ENCODE measurements at places on chromosomes 2 and 18.

GRCh38 chr2:118980573-118980972 is 38.6 kb downstream of the MARCO start:
- DNase-seq: no peak

DNA sequence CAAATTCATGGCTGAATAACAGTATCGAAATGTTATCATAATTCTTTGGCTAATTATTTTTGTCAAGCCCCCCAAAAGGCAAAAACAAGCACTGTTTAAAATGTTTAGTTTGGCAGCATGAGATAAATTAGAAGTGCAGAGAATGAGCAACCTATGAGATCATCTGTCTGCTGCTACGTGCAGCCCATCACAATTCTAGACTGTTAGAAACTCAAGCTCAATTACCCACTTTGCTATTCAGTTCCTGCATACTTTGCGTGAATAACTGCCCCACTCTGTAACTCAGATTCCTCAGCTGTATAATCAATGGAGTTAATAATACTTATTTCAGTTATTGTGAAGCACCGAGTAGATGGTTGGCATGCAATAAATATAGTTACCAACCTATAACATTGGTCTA is 1181.9 kb downstream of the DPP10 start:
- DNase-seq: no peak

GRCh38 chr2:147352264-147353071 is 492.4 kb upstream of the ACVR2A start:
- no peak for DNase-seq

GRCh38 chr2:99554238-99554637 is 64.4 kb upstream of the REV1 start:
- no peak for DNase-seq

DNA sequence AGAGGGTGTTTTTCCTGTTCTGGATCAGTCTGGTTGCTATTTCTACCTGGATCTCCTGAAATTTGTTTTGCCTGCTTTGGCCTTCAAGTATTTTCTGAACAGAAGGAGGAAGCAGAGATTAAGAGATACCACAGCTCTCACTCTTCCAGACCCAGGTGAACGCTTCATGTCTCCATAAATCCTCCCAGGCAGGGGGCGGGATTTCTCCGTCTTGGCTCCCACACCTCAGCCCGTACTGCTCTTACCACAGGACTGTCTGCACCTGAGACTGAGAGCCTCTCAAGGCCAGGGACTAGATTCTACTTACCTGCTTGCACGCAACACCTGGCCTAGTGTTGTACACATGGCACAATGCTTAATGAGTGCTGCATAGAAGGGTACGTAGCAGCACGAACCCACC is 59.9 kb upstream of the LRPPRC start:
- DNase-seq: no peak

- no peak for DNase-seq
Measured at GRCh38 chr2:41879235-41879916, 168.4 kb upstream of the PKDCC start.

GRCh38 chr2:132929786-132930185 is 259.8 kb upstream of the LYPD1 start:
- DNase-seq: no peak

DNA sequence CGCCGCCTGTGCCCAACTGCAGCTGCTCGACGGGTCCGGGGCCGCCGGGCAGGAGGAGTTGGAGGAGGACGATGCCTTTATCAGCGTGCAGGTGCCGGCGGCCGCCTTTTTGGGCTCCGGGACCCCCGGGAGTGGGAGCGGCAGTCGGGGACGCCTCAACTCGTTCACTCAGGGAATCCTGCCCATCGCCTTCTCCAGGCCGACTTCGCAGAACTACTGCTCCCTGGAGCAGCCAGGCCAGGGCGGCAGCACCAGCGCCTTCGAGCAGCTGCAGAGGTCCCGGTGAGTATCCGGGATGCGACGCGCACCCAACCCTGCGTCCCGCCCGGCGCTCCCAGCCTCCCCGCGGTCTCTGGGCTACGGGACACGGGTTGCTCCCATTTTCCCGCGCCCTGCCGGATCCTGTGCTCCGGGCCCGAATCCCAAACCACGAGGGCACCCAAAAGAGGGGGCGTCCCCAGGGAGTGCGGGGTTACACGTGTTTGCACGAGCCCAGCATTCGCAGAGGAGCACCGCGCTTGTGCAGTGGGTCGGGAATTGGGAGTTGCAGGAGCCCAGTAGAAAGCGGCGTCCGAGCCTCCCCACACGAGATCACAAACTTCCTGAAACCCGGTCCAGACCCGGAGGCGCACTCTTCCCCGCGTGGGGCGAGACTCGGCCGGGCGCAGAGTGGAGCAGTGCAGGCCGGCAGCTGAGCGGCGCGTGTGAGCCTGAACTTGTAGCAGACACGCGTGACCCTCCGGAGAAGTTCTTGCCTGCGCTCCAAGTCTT is 1.2 kb downstream of the CABLES1 start:
- no peak for DNase-seq

DNA sequence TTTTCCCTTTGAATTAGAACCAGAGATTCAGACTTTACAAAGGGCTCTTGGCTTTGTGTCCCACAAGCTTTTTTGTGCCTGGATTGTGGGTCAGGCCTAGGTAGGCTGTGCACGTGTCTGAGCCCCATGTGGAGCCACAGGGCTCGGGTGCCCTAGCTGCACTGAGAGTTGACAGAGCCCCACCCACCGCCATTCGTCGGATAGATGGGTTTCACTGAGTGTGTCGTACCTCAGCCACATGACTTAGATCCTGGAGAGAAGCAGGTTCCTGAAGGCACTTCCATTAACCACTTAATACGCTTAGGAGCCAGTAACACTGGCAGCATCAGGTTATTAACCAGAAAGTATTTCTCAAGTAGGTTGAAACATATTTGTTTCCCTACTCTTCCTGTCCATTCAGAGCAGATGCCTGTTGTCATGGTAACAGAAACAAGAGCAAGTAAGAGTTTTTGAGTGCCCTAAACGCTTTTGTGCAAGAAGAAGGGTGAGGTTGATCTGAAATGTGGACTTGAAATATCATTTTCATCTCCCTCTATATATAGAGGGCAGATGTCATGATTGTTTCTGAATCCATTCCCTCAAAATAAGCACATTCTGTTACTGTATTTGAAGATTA is 30.0 kb downstream of the ADCYAP1 start:
- DNase-seq: no peak

DNA sequence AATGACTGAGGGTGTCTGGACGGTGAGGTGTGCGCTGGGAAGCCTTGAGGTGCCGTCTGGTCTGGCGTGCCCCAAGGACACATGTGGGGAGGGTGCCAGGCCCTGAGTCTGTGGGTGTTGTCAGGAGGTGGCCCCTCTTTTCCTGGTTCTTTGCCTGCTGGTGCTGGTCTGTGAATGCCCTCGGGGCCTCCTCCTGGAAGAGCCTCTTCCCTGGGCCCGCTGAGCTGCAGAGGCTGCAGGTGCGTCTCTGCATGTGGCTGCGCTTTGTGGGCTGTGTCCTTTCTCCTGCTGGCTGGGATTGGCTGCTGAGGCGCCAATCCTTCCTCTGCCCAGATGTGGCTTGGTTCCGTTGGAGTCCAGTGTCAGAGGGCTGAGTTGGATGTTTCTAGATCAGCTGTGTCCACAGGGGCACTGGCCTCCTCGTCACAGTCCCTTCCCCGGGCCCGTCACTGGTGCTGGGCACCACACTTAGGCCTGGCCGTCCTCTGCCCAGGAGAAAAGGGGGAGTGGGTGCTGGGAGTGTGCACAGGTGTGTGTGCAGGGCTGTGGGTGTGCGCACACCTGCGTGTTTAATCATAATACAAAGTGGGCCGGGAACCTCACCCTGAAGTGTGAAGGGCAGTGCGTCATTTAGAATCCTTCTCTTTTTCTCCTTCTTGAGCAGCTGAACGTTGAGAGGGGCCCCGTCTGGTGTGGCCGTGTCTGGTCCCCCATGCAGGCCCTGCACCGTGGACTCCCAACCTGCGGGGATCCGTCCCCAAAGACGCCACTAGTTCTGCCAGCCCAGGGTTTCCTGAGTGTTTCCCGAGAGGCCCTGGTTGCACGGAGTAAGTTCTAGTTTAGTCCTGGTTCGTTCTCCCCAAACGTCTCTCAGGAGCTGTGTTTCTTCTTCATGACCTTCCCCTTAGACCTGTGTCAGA is 35.5 kb downstream of the RTP5 start:
- DNase-seq: no peak

- no peak for DNase-seq
Measured at GRCh38 chr2:229342376-229342775, 71.3 kb upstream of the PID1 start.

- no peak for DNase-seq
Measured at GRCh38 chr2:119338826-119339561, 27.6 kb downstream of the C2orf76 start.

- DNase-seq: no peak
Measured at GRCh38 chr2:110173523-110173922, 31.3 kb downstream of the NPHP1 start.

DNA sequence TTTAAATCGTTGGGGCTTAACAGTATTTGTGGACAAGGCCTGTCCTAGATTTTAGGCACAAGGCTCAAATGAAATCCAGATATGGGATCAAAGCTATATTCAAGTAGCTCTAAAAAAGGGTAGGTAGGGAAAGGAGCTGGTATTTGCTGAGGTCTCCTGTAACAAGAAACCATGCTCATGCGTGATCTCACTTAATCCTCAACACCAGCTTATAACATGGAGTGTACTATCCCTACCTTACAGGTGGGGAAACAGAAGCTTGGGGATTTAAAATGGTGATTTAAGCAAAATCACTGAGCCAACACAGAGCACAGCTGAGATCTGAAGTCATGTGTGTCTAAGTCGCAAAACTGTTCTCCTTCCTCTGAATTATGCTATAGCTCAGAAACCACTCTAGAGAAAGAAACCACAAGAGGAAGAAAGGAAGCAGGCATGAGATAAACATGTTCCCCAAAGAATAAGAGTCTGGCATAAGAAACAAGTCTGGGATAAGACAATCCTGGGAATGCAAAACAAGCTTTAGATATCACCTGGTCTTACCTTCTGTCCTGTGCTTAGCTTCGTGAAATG is 43.1 kb downstream of the CYRIA start:
- DNase-seq: no peak

DNA sequence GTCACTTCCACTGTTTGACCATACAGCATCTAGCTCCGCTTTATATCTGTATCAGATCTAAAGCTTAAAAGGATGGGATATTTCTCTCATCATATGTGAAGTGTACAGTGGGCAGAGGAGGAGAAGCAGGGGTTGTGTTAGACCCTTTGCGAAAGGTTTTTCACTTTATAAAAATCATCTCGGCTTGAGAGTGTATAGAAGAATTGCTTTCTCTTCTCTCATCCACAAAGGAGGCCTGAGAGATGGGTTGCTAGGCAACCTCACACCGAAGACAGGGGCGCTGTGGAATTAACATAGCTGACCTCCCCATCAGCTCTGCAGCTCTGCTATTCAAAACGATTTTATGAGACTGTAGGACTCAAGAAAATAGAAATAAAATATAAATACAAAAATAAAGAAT is 70.2 kb upstream of the GALNT3 start:
- DNase-seq: no peak

DNA sequence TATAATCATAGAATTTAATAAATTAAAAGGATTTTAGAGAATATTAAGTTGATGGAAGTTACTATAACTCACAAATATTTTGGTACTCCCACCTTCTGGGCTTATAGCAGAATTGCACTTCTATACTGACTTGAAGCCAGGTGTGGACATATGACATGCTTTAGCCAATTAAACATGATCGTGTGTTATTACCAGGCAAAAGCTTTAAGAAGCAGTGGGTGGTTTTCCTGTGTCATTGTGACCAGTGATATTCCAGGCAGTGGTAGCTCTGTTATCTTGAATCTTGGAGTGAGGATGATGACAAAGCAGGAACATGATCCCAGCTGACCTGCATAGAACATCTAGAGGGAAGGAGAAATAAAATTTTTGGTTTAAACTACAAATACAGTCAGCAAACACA is 370.9 kb upstream of the ZEB2 start:
- DNase-seq: no peak

DNA sequence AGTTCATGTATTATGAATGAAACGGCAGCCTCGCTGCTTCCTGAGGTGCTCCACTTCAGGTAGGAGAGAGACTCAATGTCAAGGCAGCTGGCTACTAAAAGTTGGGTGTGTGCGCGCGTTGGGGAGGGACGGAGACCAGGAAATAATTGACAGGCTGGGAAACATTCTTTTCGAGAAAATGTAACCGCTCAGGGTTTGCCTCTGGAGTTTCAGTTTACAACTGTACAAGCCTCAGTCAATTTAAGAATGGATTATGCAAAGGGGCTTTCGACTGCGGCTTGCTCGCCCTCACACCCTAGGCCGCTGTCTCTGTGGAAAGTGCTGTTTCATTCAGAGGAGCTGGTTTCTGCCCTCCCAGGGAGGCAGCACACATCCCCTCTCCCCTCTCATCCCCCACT is 4.4 kb upstream of the SPRED2 start:
- no peak for DNase-seq

GRCh38 chr2:636641-637405 is 40.4 kb downstream of the TMEM18 start:
- DNase-seq: peak; percentile 42

GRCh38 chr18:80175451-80176204 is 66.6 kb downstream of the ADNP2 start:
- DNase-seq: no peak

DNA sequence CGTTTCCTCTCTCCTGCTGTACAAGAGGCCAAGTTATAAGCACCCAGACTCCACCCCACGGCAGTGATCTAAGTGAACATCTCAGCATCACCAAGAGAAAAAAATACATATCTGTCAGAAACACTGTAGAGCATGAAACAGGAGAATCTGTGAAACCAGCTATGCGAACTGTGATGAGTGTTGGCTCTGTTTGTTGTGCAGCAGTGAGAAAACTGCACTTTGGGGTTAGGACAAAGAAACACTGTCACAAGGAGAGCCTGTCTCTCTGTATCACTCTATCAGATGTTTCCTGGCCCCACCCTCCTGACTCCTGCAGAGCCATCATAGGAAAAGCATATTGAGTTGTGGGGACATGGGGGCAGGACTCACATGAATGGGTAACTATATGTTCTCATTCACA is 87.1 kb downstream of the LAMA3 start:
- no peak for DNase-seq

DNA sequence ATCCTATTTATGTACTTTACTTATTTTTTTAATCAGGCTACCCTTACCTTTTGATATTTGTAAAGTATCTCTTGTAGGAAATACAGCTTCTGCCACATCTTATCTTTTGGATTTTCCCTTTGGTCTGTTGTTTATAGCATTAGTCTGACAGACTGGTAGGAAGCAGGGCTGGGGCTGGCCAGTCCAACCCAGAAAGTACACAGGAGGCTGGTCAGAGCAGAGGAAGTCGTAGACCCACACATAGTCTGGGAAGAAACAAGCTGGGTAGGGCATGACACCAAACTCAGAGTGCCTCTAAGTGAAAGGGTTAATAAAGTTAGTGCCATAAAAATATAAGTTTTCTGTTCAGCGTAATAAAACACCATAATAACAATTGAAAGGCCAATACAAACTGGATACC is 51.7 kb downstream of the BOLA3 start:
- no peak for DNase-seq

DNA sequence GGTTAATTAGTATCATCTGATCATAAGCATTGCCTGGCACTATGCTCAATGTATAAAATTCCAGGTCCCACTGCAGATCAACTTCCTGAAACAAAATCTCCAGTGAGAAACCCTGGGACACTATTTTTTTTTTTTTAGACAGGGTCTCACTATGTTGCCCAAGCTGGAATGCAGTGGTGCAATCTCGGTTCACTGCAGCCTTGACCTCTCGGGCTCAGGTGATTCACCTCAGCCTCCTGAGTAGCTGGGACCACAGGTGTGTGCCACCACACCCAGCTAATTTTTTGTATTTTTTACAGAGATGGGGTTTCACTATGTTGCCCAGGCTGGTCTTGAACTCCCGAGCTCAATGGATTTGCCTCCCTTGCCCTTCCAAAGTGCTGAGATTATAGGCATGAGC is 31.1 kb downstream of the DTNB start:
- no peak for DNase-seq

- no peak for DNase-seq
Measured at GRCh38 chr18:55844382-55844781, 256.4 kb upstream of the TCF4 start.

Data from stimulated activated CD4-positive, alpha-beta T cell treated with anti-CD3 and anti-CD28 coated beads, Interleukin-15, amount 100 ng/mL, for 1 hour (primary cell).